ENCODE measurements at places on chromosomes 3 and 15.

GRCh38 chr3:135248213-135248612 lies 453.2 kb downstream of the EPHB1 start:
- DNase-seq: no peak

- DNase-seq: no peak
Observed at GRCh38 chr3:66215106-66215505, 5.7 kb upstream of the SLC25A26 start.

DNA sequence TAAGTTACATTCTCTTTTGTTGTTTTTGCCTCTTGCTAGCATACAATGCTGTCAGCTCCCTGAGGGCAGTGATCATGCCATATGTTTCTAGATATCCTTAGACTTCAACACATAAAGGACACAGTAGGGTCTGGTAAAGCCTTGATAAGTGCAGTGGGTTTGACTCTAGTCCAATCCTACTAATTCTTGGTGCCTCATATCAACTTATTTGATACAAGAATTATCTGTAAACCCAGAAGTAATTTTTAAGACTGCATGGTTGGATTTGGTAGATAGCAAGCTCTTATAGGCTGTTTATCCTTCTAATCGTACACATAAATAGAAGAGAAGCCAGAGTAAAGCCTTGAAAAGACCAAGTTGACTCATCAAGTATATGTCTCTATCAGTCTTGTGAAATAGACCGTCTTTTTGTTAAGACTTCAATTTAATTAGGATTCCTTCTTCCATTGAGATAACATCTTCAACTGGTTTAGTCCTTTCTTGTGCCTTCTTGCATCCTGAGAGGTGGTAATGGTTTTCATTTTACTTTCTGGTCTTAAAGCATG lies 265.6 kb upstream of the CDIN1 start:
- no peak for DNase-seq

- no peak for DNase-seq
Observed at GRCh38 chr3:53804697-53805462, 41.3 kb downstream of the CHDH start.

Data from left ventricle myocardium inferior (tissue), 1 donor.